Calu3 (cell line): ENCODE measurements at places on chromosomes 7 and 10. TPM values are rescaled to one million over a fixed set of nuclear protein-coding genes. Genes with fewer than 3 reads are reported as not detected.

DNA sequence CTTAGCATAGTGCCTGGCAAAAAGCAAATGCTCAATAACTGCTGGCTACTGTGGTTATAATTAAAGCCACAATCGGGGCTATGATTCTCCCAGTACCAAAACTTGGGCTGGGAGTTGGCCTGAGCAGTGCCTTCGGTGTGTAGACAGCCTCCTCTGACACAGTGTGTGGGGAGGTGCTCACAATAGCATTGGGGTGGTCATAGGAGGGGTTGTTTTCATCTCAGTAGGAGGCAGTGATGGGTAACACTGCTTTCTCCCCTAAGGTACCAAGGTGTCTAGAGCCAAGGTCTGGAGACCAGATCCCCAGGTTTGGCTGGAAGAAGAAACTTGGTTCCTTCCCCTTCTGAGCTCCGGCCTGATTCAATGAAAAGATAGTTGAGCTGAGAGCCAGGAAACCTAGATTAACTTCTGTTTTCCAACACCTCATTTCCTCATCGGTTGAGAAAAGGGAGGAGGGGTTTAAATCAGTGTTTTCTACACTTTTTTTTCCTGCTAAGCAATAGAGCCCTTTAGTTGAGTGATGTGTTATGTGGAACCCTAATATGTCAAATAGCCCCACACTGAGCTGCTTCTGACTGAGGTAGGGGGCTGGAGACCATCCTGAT lies 68.2 kb downstream of the LRMDA start:
- DNase-seq: no peak
- H3K4me1 ChIP-seq: no peaks in the 10 kb centered on the region
- H3K4me3 ChIP-seq: no peak overlapping the region
- H3K27ac ChIP-seq: no peak overlapping the region

DNA sequence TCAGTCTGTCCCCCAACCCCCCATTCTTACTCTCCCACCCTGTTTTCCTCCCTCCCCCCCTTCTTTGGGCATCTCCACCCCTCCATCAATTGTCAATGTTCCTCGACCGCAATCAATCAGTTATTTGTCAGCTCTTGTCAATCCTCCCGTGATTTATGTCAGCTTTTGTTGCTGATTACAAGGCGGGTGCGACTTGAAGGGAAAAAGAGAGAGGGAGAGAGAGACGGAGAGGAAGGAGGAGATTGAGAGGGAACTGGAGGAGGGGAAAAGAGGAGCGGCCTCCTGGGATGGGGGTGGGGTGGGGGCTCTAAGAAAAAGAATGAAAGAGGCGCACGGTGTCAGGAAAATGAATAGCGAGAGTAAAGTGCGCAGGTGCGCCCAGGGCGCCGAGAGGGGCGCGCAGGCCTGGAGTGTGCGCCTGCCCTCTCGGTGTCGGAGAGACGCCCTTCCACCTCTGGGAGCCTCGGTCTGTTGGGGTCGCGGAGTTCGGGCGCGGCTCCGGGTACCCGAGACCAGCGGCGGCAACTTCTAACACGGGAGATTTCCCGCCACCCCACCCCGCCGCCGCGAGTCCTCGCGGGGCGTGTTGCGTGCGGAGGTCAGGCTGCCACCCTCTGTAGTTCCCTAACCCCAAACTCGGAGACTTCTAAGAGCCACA lies 1.1 kb upstream of the ZNF503 start:
- DNase-seq: peak; percentile 69
- H3K4me3 ChIP-seq: peak overlapping the region; percentile 95
- H3K27ac ChIP-seq: peak overlapping the region; percentile 72

DNA sequence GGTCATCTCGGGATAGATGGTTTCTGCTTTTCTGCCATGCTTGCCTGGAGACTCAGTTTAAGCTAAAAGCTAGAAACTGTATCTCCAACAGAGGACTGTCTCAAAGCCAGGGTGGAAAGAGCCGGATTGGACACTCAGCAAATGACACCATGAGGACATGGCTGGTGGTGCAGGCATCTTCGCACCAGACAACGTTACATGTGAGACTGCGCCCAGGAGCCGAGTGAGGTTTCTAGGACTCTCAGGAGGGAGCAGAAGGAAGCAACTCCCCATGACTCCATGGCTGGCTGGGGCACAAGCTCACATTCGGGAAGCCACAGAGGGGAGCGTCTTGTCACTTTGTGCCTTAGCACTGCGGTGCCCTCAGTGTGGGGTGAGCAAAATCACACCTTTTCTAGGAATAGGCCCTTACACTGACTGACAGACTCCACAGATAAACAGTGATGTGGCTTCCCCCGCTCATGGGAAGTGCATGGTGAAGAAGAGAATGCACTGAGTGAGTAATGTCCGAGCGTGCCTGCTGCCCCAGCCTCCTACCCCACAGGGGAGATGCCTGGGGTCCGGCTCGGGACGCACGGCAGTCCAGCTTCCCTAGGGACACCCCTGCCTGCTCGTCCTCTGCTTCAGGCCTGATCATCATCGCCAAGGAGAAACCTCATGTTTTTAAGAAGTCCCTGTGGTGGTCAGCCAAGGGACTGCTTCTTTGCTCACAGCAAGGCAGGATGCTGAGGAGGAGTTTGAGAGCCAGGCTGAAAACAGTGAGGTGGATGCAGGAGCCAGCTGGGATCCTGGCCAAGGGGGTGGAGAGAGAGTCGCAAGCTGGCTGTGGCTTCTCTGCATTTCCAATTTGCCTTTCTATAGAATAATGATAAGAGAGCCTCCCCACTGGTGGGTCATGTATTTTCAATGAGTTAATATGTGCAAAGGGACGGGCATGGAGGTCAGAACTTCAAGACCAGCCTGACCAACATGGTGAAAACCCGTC lies 52.2 kb upstream of the FXYD4 start:
- H3K4me1 ChIP-seq: peaks cover 32% of the 10 kb centered on the region
- peaks cover 11% of the 10 kb centered on the region for H3K36me3 ChIP-seq
- no peak overlapping the region for H3K27ac ChIP-seq

- no peak overlapping the region for H3K27ac ChIP-seq
- H3K27me3 ChIP-seq: no peaks in the 10 kb centered on the region
- H3K36me3 ChIP-seq: no peaks in the 10 kb centered on the region
- DNase-seq: no peak
These were observed 547.7 kb downstream of the TNS3 start for GRCh38 chr7:47034180-47034579.

DNA sequence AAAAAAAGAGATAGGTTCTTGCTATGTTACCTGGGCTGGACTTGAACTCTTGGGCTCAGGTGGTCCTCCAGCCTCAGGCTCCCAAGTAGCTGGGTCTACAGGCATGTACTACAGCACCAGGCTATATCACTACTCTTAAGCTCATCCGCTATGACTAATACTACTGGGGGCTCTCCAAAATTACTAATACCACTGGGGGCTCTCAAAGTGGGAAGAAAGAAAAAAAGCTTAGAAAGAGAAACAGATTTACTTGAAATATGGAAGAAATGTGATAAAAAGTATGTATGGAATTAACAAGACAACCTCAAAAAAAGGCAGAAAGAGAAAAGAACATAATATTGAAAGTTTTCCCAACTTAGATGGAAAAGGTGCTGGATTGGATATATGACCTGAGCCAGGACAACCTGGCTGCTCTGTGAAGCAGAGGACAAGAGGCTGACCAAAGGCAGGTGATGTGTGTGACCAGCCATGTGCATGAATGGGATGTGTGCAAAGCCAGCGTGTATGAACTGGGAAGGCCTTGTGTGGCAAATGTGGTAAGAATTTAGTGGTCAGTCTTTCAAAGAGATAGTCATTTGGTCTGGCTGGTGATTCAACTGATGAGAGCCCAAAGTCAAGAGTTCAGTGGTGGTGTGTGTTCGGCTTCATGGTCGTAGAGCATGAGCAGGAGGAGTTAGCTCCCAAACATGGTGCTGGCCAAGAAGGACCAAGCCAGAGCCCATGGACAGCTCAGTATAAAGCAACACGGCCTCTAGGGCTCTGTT lies 232.4 kb upstream of the KLF14 start:
- H3K4me1 ChIP-seq: peaks cover 31% of the 10 kb centered on the region
- H3K27ac ChIP-seq: no peak overlapping the region
- no peak overlapping the region for H3K4me3 ChIP-seq
- DNase-seq: no peak

GRCh38 chr10:96495544-96495943 lies 18.2 kb downstream of the TLL2 start:
- H3K27ac ChIP-seq: no peak overlapping the region
- DNase-seq: no peak
- no peaks in the 10 kb centered on the region for H3K36me3 ChIP-seq
- H3K4me1 ChIP-seq: no peaks in the 10 kb centered on the region
- peaks cover 24% of the 10 kb centered on the region for H3K27me3 ChIP-seq

SSC4D gene
- total RNA-seq: 0.51 TPM in 1 of 2 replicates, not detected in the other

- H3K36me3 ChIP-seq: no peaks in the 10 kb centered on the region
- peak; percentile 64 for DNase-seq
- peak overlapping the region; percentile 37 for H3K27ac ChIP-seq
- H3K27me3 ChIP-seq: no peaks in the 10 kb centered on the region
- peaks cover 20% of the 10 kb centered on the region for H3K4me1 ChIP-seq
These were observed 139.2 kb downstream of the ETV1 start for GRCh38 chr7:13850185-13850752.
